ENCODE measurements at places on chromosomes 1 and 21. TPM values are rescaled to one million over a fixed set of nuclear protein-coding genes. Genes with fewer than 3 reads are reported as not detected.

The RIMKLA gene
- total RNA-seq = not detected

The IFNGR2 gene
- total RNA-seq = 17.7 TPM

- DNase-seq = no peak
These were observed 138.3 kb downstream of the PTGER3 start for GRCh38 chr1:70909262-70909822.

GRCh38 chr1:202710070-202711045, at the start of gene SYT2:
Gene SYT2, minus strand, starts transcription at chr1:202710454. Its CDS starts 104,682 bp downstream, at chr1:202605772.
- DNase-seq = no peak

GRCh38 chr21:38729754-38730379, 75.9 kb upstream of the ETS2 start:
- no peak for DNase-seq
